ENCODE measurements at places on chromosomes 13 and 19.

GRCh38 chr13:39961036-39961435, 305.6 kb downstream of the COG6 start:
- no peak for DNase-seq

DNA sequence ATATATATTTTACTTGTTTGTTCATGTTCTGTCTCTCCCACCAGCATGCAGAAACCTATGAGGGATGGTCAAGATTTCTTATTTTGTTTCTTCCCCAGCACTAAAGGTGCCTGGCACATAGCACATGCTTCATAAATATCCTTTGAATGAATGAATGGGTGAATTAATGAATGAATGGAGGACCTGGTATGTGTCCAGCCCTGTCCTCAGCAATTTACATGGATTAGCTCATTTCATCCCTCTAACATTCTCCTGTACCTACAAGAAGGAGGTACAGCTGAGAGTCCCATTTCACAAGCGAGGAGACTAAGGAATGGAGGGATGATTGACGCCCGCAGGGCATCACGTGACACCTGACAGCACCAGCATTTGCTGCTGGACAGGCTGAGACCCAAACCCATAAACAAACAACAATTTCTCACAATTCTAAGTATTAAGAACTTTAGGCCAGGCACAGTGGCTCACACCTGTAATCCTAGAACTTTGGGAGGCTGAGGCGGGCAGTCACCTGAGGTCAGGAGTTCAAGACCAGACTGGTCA, 6.8 kb upstream of the BCAT2 start:
- no peak for DNase-seq

DNA sequence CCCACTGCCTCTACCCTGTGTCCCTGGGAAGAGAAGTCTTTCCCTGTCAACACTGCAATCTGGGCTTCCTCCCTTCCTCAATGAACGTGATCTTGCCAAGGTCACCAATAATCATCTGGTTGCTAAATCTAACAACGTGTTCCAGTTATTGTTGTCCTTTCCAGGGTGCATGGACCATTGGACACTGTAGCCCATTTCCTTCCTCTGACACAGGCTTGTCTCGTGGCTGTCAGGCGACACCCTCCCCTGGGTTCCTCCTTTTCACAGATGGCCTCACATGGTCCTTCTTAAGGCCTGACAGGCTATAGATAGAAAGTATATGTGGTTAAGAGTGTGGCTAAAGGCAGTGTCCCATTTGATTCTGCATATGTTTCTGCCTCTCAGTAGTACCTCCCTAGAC, 67.7 kb upstream of the STARD13 start:
- DNase-seq, result no peak

DNA sequence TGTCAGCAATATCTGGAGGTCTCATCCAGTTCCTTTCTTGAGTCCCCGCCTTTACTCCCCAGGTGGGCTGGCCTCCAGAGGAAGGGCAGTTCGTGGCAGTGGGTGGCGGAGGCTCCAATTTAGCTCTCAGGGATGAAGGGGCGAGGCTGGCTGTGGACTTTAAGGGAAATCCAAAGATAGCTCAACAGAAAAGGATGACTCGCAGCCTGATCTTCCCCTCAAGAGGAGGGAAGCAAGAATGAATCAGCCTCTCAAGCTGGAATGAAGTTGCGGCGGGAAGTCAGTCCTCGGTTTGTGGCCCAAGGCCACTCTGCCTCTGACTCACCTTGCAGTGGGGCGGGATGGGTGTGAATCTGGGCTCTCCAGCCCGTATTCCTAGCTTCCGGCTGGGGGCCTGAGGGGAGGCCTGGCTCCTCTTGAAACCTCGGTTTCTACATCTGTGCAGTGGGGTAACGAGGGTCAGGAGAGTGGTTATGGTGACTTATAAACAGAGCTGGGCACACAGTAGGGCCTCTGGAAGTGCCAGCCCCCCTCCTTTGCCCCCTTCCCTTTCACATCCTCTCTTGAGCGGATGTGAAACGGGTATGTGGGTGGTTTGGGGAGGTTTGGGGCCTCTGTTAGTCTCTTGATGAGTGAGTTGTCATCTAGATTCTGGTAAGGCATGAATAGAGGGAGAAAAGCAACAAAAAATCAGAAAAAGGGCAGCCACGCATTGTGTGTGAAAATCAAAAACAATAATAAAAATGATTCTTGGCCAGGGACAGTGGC, 10.5 kb upstream of the SMG9 start:
- no peak for DNase-seq

GRCh38 chr13:95479731-95480130, 72.8 kb upstream of the CLDN10 start:
- no peak for DNase-seq

DNA sequence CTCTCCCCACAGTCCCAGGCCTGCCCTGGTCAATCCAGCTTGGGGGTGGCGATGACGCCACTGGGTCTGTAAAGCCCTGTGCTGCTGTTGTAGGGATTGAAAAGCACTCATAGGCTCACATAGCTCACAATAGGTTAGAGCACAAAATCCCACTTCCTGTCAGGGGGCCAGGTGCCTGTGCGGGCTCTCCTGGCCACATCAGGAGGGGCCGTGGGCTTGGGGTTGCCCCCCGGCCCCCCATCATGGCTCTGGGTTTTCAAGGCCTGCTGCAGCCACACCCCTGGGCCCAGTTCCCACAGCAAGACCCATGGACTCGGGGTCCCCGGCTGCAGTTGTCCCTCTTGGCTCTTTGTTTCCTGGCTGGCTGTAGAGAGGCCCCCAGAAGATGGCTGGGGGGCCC, 62.9 kb downstream of the SMARCA4 start:
- no peak for DNase-seq

DNA sequence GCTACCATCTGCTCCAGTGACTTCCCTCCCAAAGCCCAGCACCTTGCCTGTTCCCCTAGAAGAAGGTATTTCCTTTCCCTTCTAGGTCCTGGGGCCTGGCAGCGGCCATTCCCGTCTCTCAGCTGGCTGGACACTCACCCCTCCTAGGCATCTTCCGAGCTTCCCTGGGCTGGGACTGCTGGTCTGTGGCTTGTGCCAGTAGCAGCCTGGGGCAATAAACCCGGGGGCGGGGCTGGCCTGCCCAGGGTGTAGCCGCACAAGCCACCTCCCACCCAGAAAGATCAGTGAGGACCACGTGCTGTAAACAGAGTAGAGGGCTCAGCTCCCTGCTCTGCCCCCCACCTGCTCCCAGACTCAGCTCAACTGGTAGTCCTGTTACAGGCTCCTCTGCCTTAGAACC, 15.0 kb downstream of the LIPE start:
- DNase-seq, result peak; percentile 22

- no peak for DNase-seq
Measured at GRCh38 chr13:28573595-28574373, 78.9 kb upstream of the FLT1 start.

GRCh38 chr13:51229731-51230130, 7.5 kb downstream of the FAM124A start:
- DNase-seq, result no peak

DNA sequence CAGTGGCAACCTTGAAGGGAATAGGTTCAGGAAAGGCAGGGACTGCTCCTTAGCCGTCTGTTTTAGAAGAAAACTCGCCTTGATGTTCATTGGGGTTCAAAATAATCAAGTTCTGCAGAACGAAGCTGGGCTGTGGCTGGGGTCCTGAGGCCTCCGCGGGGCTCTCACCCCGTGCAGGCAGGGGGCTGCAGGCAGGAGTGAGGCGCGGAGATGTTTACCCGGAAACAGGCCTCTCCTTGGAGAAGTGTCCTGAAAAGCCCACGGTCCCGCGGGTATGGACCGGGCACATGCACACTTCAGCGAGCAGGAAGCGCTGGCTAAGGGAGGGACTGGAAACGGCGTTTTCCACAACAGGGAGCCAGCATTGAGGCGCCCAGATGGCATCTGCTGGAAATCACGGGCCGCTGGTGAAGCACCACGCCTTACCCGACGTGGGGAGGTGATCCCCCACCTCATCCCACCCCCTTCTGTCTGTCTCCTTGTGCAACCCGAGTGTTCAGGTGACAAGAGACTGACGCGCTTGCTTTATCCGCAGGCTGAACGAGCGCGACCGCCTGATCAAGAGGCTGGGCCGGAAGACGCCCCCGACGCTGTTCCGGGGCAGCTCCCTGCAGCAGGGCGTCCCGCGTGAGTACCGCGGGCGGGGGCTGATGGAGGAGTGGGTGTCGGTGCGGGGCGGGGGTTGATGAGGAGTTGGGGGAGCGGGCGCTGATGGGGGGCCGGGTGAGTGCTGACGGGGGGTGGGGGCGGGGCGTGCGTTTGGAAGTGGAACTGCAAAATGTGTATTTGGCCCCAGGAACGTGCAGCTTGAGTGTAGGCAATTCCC, 39.6 kb downstream of the SHISA2 start:
- DNase-seq, result no peak

- no peak for DNase-seq
Measured at GRCh38 chr19:33047422-33047821, 17.3 kb downstream of the RHPN2 start.

GRCh38 chr19:3466635-3467034, 13.7 kb downstream of the SMIM24 start:
- no peak for DNase-seq

GRCh38 chr19:38904581-38905539, 5.1 kb downstream of the NFKBIB start:
- DNase-seq, result no peak

DNA sequence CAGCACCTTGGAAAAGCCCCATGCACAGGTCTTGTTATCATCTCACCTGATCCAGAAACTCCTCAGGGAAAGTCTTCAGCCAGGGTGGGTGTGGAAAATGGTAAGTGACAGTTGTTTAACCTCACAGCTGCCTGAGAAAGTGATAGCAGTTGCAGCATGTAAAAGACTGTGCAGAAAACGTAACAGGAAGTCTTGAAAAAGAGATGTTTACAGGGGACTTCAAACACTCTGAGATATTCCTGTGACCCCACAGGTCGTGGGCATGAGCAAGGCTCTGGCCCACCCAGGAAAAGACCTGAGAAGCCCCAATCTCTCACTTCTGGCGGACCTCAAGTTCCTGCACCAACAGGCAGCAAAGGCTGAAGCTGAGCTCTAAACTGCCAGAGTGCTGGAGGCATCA, 826.9 kb downstream of the UQCRFS1 start:
- no peak for DNase-seq

GRCh38 chr13:93462151-93462550, 235.5 kb downstream of the GPC6 start:
- no peak for DNase-seq

DNA sequence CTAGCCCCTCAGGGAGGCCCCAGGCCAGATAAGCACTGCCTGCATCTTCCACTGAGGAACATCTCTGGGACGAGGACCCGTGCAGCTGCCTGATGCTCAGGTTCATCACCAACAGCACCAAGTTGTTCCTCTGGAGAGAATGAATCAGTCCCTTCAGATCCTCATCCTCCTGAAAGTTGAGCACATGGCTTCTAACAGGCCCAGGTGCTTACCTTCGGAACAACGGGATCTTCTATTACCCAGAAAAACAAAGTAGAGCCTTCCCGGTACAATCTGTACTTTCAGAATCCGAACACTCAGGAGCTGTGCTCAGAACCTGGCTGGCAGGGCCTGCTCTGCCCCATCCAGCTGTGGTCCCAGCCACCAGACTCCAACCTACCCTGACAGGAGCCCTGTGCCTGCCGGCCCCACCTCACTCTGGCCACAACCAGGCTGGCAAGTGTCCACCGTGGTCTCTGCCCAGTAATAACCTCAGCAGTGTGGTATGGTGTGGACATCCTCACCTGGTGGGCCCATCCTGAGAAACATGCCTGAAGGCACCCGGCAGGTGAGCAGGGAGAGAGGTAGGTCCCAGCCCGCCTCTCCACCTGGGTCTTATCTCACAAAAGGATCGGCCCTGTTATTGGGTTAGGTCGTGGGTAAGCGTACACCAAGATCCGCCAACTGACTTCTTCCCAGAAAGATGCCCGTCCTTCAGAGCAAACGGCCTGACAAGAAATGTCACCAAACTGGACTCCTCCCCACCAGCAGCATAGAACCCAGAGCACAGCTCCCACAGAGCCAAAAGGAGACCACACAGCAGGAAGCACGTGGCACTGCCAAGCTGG, 34.1 kb downstream of the ELL start:
- no peak for DNase-seq

- DNase-seq, result peak; percentile 72
Measured at GRCh38 chr13:100521851-100522617, 66.6 kb downstream of the GGACT start.

- DNase-seq, result no peak
Measured at GRCh38 chr19:55041627-55042343, 3.7 kb upstream of the GP6 start.

DNA sequence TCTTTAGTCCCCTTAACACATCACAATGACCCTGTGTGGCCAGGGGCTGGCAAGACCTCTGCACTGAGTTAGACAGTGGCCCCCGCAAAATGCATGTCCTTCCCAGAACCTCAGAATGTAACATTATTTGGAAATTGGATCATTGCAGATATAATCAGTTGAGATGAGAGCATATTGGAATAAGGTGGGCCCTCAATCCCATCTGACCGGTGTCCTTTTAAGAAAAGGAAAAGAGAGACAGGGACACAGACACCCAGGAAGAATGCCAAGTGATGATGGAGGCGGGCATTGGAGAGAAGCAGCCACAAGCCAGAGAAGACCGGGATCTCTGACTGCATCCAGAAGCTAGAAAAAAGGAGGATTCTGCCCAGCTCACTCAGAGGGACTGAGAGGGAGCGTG, 1.8 kb downstream of the FAM187B start:
- no peak for DNase-seq

DNA sequence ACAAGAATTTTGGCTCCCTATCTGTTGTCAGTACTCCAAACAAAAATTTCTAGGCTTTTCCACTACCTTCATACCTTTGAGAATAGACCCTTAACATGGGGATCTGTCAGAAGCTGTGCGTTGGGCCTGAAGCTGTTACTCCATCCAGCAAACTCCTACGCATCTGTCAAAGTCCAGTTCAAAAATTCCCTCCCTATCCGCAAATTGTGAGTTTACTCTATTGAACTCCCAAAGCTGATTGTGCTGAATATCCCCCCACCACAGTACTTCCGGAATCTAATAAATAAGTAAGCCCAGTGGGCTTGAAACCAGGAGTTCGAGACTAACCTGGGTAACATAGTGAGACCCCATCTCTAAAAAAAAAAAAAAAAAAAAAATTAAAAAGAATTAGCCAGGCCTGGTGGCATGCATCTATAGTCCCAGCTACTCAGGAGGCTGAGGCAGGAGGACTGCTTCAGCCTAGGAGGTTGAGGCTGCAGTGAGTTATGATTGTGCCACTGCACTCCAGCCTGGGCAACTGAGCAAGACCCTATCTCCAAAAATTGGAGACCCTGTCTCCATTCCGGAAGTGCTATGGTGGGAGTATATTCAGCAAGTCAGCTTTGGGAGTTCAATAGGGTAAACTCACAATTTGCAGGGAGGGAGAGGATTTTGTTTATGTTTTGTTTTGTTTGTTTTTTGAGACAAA, 930 bp upstream of the FBN3 start:
- no peak for DNase-seq

- DNase-seq, result no peak
Measured at GRCh38 chr13:109256866-109257760, 529.3 kb downstream of the IRS2 start.

DNA sequence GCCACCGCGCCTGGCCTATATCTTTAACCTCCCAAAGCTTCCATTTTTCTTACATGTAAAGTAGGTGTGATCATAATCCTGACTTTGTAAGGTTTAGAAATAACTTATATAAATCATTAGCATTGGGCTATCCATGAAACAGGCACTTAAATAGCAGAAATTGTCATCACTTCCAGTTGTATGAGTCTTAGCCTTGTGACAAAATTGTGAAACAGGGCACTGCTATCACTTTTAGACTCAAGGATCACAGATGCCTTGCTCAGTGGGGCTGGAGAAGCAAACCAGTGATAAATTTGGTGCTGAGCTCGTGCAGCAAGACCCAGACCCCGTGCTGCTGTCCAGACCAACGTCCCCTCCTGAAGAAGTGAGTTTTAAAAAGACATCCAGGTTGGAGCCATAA, 209.7 kb downstream of the KATNAL1 start:
- DNase-seq, result no peak

- DNase-seq, result no peak
Measured at GRCh38 chr13:110012102-110012739, 225.8 kb upstream of the IRS2 start.

Data from DMS 273 treated with DMSO at 0.1 percent for 48 hours (cell line).